Ecto neural progenitor cell (in vitro differentiated cells): ENCODE measurements at places on chromosomes 7 and 10.

DNA sequence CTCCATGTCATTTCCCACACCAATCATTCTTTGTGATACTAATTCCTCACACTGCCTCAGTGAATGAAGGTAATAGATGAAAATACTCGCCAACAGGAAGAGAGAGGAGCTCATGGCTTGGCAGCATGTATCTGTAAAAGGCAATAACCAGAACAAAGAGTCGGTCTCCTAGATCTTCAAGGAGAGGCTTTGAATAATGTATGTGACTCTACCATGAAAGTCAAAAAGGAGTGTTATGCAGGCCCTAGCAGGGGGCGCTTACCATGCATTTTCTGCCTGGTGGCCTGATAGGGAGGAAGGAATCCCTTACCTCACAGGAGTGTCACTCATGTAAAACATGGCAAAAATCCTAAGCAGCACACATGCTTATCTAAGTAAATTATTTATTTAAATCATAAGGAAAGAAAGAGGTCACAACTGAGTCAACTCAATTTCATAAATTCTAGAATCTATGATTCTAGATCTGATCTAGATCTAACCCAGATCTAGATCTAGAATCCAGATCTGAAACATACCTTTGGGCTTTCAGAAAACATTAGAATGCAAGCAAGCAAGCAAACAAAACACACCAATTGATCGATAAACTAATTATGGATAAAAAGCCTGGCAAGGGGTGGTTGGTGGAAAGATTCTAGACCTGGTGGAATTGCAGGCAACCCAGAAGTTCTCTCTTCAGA is 226.3 kb upstream of the KLF6 start:
- DNase-seq: no peak

DNA sequence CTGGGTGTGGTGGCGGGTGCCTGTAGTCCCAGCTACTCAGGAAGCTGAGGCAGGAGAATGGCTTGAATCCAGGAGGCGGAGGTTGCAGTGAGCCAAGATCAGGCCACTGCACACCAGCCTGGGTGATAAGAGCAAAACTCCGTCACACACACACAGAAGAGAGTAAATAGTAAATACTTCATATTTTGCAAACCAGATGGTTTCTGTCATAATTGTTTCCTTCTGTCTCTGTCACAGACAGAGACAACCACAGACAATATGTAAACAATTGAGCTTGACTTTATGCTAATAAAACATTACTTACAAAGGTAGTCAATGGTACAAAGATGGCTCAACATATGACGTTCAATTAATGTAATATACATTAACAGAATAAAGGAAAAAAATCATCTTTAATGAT is 83.7 kb downstream of the JMJD1C start:
- DNase-seq: no peak

DNA sequence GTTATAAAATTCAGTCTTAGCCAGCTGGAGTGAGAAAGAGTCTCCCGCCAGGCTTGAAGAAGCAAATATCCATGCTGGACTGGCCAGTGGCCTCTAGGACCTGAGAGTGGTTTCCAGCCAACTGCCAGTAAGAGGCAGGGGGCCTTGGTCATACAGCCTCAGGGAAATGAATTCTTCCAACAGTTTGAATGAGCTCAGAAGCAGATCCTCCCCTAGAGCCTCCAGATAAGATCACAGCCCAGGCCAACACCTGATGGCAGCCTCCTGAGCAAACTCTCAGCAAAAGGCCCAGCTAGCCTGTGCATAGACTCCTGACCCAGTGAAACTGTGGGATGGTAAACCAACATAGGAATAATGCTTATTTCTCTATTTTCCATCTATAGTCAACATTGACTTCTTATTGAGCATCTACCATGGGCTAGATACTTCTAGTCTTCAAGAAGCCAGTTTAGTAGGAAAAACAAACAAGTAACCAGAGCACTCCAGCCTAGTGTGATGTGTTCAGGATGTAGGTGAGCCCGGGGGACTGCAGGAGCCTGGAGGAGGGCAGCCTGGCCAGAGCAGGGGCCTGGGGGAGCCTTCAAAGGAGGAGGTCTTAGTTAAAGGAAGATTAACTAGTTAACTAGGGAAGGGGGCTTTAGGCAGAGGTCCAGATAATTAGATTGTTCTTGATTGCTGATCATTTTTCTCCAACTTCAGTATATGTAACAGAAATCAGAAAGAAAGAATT is 115.4 kb upstream of the ADO start:
- no peak for DNase-seq

- DNase-seq: no peak
These were observed 568.0 kb downstream of the ZWINT start for GRCh38 chr10:55793024-55793423.

- DNase-seq: no peak
These were observed 652 bp downstream of the PCGF5 start for GRCh38 chr10:91220954-91221675.
